Activated T-cell treated with anti-CD3 and anti-CD28 coated beads, Interleukin-2, amount 50 U/mL, for 4 hours (primary cell): ENCODE measurements at places on chromosomes 3 and 15. TPM values are rescaled to one million over a fixed set of nuclear protein-coding genes. Genes with fewer than 3 reads are reported as not detected.

The TMEM40 gene
- total RNA-seq, result not detected

GRCh38 chr3:161474139-161474538 lies 22.5 kb upstream of the OTOL1 start:
- no peak for DNase-seq

GRCh38 chr3:119456469-119456868 lies 6.9 kb downstream of the TMEM39A start:
- DNase-seq, result no peak

The BFSP2 gene
- total RNA-seq, result not detected

The RTP4 gene
- total RNA-seq, result 1.2 TPM

The NR2F2 gene
- total RNA-seq, result 0.13 TPM

- no peak for DNase-seq
Measured at GRCh38 chr3:192905980-192906678, 11.5 kb downstream of the MB21D2 start.

GRCh38 chr15:85821545-85821944 lies 26.8 kb upstream of the KLHL25 start:
- DNase-seq, result no peak

The PPARG gene
- 1.8 TPM for total RNA-seq

The SI gene
- not detected for total RNA-seq

GRCh38 chr3:18372786-18373405 lies 52.2 kb downstream of the SATB1 start:
- no peak for DNase-seq

GRCh38 chr3:13132731-13133410 lies 59.6 kb upstream of the IQSEC1 start:
- DNase-seq, result no peak
